SJCRH30 (cell line): ENCODE measurements at places on chromosomes 3 and 15. TPM values are rescaled to one million over a fixed set of nuclear protein-coding genes. Genes with fewer than 3 reads are reported as not detected.

GRCh38 chr15:62400778-62401177 lies 235.7 kb upstream of the C2CD4B start:
- DNase-seq: no peak

DNA sequence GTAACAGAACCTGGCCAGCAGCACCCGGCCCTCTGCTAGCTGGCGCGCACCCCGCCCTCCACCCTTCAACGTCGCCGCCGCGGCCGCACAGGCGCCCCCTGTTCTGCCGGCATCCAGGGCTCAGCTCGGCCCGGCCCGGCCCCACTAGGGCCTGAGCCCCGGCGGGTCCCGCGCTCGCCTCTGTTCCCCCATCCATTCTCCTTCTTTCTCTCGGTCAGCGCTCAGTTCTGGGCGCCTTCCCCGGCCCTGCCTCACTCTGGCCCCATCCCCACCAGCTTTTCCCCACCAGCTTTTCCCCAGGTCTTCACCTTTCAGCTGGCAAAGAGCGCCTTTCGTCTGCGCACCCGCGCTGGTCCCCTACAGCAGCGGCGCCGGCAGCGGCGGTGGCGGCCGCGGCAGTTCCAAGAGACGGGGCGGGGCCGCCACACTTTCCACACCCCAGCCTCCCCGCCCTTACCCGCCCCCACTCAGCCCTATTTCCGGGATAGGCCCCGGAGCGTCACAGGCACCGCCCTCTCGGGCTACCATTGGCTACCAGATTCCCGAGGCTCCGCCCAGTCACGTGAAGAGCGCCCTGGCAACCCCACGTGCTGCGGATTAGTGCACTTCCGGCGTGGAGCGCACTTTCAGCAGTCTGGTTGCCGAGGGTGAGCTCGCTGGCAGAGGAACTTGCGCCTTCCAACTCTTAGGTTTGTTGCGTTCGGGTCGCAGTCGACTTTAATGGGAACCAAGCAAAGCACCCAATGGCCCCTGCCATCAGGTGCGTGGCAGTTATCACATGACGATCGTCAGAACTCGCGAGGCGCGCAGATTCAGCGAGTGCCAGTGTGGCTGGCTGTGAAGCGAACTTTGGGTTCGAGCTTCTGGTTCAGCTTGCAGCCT lies at the start of gene EIF5A2:
Gene EIF5A2, minus strand, starts transcription at position 403 of the 882 bp plus-strand sequence. CDS start 831 bp downstream, outside the sequence.
- DNase-seq: peak; percentile 94

FES gene
- 0.25 and 1.1 TPM in 2 replicates for total RNA-seq

- DNase-seq: no peak
Measured at GRCh38 chr15:70264014-70264582, 166.4 kb upstream of the TLE3 start.

DNA sequence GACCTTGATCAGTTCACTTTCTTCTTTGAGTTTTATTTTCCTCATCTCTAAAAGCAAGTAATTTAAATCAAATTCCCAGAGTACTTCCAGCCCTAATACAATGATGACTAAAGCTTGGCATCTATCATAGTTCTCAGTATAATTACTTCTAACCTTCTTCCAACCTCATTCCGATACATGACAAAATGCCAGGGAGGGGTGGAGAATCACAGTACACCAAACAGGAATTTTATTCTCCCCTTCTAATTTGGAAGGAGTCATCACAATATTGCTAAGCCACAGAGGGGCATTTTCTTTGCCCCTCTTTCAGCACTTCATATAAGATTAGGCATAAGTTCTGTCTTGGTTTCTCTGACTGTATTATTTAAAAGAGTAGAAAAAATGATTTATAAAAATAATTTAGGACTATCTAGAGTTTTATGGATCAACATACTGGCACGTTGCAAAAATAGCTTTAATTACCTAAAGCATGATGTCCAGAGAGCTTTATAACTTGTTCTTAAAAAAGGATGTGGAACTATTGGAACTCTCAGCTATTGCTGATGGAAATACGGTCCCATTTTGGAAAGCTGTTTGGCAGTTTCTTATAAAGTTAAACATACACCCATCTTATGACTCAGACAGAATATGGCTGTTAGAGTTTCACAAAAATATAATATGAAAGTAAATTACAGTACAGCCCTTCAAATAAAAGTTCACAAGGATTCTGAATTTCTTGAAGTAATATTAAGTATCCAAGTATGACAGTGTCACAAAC lies 86.9 kb upstream of the UBE2E2 start:
- DNase-seq: no peak

DNA sequence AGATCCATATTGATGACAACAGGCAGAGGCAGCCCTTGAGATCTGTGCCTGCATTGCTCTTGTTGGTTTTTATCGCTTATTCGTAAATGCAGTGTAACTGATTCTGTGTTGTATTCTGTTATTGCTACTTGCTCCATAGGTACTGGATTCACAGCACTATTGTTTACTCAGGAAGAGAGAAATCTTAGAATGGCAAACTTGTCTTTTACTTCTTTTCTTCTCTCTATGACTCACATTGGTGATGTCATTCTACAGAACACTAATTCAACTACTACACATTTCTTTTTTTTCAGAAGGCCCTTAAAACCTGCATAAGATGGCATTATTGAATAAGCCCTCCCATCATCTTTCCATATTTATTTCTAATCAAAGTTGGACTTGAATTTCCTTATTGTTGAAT lies 201.0 kb upstream of the GBE1 start:
- DNase-seq: no peak

DNA sequence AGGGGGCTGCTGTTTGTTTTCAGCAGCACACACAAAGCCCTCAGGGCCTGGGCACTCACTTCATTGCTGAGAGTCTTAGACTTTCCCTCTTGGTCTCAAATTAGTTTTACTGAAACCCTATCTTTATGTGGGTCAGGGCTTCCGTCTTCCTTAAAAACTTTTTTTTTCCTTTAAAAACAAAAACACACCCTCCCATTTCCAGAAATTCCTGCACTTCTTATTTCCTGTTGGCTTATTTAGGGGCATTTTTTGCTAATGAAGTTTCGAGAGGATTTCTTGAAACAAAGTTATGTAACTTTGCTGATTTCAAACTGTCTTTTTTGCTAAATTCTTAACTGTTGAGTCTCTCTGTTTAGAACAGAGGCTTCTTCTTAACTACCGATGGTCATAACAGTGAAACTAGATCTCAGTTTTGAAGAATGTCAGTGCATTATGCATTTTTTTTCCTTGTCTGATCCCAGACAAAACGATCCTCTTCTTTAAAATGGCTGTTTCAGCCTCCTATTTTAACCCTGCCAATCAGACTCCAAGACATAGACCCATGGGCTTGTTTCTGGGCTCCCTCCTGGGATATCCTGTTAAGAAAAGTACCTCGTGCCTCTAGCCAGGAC lies 23.3 kb downstream of the ANAPC13 start:
- DNase-seq: no peak

C3orf52 gene
- total RNA-seq: 13.7 and 15.5 TPM in 2 replicates

ASB14 gene
- 0.08 TPM in 1 of 2 replicates, not detected in the other for total RNA-seq

- no peak for DNase-seq
Measured at GRCh38 chr3:48245136-48245535, 4.2 kb downstream of the ZNF589 start.

DNA sequence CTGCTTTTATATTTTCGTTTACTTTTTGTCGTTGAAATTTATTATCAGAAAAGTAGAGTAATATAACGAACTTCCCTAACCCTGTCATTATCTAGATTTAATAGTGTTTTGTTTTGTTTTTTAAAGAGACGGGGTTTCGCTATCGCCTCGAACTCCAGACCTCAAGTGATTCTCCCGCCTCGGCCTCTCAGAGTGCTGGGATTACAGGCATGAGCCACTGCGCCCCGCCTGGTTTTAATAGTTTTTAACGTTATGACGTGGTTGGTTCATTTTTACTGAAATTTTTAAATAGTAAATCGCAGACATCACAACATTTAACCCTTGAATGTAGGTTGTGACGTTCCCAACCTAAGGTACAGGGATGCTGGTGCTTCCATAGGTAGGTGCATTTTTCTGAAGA lies 1.0 kb downstream of the NGRN start:
- no peak for DNase-seq

GCSAM gene
- total RNA-seq: not detected in 2 replicates

DNA sequence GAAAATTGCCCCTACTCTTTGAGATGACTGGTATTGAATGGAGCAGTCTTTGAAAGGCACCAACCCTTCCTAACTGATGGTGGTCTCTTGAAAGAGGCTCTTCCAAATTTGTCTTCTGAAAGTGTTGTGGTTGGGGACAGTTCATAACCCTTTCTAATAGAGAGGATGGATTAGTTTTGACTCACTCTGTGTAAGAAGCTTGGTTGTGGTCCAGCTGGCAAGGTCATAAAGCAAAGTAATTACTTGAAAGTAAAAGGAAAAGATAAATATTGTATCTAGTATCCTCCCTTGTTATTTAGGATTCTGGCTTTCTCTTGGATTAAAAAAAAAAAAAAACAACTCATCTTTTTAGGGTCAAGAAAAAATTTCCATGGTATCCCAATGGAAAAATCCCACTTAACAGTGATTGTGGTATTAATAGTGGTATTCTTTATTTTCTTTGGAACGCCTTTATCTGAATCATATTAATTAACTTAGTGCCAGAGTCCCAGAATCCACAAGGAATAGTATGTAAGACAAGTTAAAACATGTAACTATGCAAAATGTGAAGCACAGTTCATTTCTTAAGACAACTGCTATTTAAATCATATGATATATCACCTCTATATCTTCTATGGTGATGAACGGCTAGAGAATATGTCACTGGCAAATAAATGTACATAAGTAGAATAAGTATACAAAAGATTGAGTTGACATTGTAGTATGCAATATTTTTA lies 469.3 kb upstream of the CDIN1 start:
- no peak for DNase-seq

GRCh38 chr3:134610432-134611385 lies 40.1 kb downstream of the KY start:
- no peak for DNase-seq

HYAL1 gene
- total RNA-seq: 0.43 TPM in 1 of 2 replicates, not detected in the other

GRCh38 chr3:107579371-107579770 lies 56.6 kb downstream of the BBX start:
- DNase-seq: no peak

- no peak for DNase-seq
Measured at GRCh38 chr3:72916250-72916649, 28.4 kb downstream of the GXYLT2 start.

IGF2BP2 gene
- 45.8 and 50.6 TPM in 2 replicates for total RNA-seq

- no peak for DNase-seq
Measured at GRCh38 chr3:56919137-56919796, 117.5 kb upstream of the ARHGEF3 start.

- no peak for DNase-seq
Measured at GRCh38 chr3:78978037-78978436, 789.8 kb downstream of the ROBO1 start.

GABRB3 gene
- 5.2 and 6.1 TPM in 2 replicates for total RNA-seq

SSUH2 gene
- total RNA-seq: 0.30 and 0.53 TPM in 2 replicates

DNA sequence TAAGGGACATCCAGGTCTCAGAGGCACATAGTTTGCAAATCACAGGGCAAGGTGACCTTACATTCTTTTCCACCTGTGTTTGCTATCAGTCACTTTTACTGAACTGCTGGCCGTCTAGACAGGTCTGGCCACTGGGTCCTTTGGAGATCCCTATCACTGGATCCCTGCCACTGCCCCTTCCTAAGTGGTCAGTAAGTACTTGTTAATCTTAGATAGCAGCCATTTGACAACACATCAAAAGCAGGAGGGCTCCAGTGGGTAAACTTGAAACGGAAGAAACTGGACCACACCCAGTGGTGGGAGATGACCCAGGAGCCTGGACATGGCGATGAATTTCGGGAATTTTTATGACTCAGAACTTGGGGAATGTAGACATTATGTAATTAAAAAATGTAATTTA lies 28.9 kb upstream of the RASGRP1 start:
- DNase-seq: no peak

- no peak for DNase-seq
Measured at GRCh38 chr3:113409676-113410075, 31.6 kb downstream of the CFAP44 start.

DNA sequence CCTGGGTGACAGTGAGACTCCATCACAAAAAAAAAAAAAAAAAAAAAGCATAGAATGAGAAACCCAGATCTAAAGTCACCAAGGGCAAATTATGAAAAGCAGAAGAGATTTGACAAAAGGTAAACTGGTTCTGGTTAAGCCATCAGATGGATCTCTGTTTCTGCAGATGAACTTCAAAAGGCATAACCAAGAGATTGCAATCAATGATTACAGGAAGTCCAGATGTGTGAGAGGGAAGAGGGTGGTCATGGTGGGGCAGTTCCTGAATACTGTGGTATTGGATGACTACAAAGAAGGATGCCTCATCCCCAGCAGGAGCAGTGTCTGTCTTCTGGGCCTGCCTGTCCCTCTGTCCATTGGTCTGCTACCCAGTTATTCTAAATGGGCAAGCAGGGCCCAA lies 3.8 kb downstream of the P4HTM start:
- no peak for DNase-seq

DNA sequence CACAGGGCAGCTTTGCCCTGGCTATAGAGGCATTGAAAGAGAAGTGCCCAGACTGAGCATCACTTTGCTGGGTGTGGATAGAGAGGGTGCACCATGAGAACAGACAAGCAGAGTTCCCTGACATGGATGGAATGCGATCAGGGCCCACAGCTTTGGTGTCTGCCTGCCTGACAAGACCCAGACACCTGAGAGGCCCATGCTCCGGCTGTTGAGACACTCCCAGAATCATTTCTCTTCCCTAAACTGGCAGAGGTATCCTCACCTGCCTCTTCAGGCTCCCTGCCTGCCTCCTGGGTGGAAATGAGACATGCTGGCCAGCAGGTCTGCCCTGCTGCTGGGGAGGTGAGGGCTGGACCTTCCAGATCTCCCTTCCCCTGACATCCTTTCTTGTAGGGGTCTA lies 10.4 kb upstream of the CHST14 start:
- DNase-seq: no peak

- DNase-seq: peak; percentile 28
Measured at GRCh38 chr15:40064231-40064894, 25.4 kb upstream of the SRP14 start.

ACP3 gene
- not detected in 2 replicates for total RNA-seq

GRCh38 chr3:196968233-196969133 lies at the start of gene PIGZ:
TSS of gene PIGZ (minus strand) at chr3:196968833. CDS start at chr3:196952031, 16,802 bp downstream.
- DNase-seq: peak; percentile 21

SLC2A2 gene
- not detected in 2 replicates for total RNA-seq

STIMATE gene
- 12.1 and 14.7 TPM in 2 replicates for total RNA-seq

MEIS2 gene
- total RNA-seq: 18.1 and 18.4 TPM in 2 replicates

MAGI1 gene
- 14.5 and 16.9 TPM in 2 replicates for total RNA-seq

- no peak for DNase-seq
Measured at GRCh38 chr3:159865041-159865579, 123.5 kb upstream of the IL12A start.
